ENCODE measurements at places on chromosomes 3 and 15.
A peak's percentile ranks its signal among the peaks of the same experiment; 100 is the strongest.

GRCh38 chr15:90592131-90592881 is 62.6 kb downstream of the CRTC3 start:
- DNase-seq = no peak

- DNase-seq = no peak
Observed at GRCh38 chr15:60924916-60925397, 304.1 kb downstream of the RORA start.

- DNase-seq = no peak
Observed at GRCh38 chr3:151303751-151304150, 12.9 kb downstream of the GPR87 start.

DNA sequence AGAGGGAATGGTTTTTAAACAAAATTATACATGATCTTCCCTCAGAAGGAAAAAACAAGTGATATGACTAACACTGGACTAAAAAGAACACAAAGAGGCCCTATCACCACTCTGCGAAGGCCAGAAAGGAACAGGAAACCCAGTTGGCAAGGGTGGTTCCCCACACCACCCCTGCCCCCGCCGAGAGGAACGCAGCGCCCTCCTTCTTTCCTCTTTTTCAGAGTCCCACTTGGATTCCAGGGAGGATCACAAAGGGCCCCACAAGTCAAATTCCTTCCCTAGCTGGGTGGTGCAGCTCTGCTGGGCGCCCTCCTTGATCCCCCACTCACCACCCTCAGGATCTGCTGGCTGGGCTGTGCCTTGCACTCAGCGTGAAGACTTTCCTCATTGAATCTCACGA is 29.8 kb downstream of the PLA1A start:
- DNase-seq = peak; percentile 21

DNA sequence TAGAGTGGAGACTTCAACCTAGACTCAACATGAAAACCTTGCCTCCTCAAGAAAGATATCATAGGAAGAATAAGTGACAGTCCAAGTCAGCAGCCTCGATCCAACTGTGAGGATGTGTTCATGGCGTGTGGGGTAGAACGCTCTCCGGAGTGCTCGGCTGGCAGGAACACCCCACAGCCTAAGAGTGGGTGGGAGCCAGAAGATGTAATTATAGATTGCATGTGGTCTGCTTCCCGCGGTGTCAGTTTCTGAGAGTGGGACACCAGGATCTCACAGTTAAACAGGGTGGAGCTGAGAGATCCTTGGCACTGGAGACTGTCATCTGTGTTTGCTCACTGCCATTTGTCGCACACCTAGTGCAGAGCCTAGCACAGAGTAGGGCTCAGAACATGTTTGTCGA is 158.0 kb downstream of the CTNNB1 start:
- DNase-seq = no peak

DNA sequence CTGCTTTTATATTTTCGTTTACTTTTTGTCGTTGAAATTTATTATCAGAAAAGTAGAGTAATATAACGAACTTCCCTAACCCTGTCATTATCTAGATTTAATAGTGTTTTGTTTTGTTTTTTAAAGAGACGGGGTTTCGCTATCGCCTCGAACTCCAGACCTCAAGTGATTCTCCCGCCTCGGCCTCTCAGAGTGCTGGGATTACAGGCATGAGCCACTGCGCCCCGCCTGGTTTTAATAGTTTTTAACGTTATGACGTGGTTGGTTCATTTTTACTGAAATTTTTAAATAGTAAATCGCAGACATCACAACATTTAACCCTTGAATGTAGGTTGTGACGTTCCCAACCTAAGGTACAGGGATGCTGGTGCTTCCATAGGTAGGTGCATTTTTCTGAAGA is 1.0 kb downstream of the NGRN start:
- DNase-seq = no peak

DNA sequence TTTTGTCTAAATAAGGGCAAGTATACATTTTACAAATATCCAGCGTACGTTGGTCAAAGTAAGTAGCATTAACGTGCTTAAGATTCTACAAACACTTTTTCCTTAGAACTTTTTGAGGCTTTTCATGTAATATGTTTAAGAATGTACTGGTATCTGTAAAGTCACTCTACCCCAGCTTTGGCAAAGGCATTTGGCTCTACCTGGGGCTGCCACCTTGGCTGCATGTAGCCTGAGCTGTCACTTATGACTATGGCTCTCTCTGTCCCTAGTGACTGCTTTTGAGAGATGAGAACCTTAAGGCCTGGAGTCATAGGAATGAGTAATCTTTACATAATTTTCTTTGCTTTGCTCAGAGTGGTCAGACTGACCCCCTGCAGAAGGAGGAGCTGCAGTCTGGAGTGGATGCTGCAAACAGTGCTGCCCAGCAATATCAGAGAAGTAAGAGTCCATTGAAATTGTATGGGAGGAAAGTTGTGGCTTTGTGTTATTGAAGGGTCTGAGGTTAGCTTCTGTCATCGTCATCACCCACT is 61.2 kb downstream of the IQGAP1 start:
- no peak for DNase-seq

- DNase-seq = no peak
Observed at GRCh38 chr3:149152420-149152819, 23.0 kb downstream of the HPS3 start.

DNA sequence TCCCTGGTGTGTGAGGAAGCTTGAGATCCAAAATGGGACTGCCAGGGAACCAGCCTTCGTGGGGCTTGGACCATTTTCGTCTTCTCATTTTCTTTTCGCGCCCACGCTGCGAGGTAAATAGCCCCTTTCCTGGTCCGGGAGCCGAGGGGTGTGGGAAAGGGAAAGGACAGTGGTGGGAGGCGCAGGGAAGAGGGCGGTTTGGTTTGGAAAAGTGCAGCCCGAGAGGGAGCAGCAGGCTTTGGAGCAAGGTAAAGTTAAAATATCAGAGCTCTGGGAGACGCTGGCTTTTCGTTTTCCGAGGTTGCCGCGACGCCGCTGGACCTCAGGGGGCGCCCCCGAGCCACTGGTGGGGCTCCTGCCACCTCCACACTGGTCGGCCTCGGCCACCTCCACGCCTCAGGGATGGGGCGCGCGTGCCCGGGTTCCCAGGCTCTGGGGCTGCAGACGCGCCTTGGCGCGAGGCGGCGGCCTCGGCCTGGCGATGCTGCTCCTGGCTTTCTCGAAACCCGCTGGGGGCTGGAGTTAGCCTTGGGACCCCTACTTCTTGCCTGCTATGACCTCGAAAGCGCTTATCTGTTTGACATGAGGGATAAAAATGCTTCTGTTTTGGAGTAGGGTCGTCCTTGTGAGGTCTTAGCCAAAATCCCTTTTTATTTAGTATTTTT is 3.2 kb downstream of the PTPRG start:
- no peak for DNase-seq

DNA sequence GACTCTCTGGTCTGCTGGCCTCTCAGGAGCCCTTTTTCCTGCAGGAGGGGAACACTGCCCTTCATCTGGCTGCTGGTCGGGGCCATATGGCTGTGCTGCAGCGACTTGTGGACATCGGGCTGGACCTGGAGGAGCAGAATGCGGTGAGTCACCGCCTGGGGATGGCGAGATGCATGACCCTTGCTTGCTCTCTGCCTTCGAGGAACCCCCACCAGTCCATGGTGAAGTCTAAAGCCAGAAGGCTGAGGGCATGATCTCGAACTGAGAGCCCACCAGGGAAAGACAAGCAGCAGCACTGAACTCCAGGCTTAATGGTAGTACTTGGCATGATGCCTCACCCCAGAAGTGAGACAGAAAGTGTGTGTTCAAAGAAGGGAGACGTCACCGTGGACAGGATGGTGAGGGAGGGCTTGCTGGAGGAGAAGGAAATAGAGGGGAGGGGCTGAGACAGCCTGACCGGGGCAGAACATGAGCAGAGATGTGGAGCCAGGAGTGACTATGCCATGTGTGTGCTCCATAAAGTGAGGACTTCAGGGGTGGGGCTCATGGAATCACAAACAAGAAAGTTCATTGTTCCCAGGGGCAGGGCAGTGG is 19.2 kb downstream of the ANKDD1A start:
- DNase-seq = no peak

DNA sequence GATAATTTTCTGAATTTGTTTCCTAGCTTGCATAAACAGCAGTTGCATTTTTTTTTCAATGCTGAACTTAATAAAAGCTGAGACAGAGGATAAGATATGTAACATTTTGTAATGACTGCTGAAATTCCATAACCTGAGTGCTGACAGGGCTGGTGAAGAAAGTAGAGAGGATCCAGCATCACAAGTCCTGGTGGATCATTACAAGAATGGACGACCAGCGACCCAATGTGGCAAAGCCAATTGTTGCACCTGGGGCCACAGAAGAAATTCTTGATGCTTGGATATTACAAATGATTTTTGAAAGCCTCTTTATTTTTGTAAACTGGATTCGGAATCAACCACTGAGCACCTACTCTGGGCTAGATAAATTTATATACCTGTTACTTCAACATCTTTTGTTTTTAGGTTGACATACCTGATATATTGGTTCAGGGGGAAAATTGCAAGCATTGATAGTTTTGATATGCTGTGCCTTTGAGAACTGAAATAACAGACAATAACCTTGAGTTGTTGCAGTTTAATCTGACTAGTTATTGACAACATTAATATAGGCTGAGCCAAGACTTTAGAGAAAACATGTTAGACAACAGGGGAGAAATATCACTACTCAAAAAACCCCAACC is 3.9 kb upstream of the ACTL6A start:
- DNase-seq = peak; percentile 26

DNA sequence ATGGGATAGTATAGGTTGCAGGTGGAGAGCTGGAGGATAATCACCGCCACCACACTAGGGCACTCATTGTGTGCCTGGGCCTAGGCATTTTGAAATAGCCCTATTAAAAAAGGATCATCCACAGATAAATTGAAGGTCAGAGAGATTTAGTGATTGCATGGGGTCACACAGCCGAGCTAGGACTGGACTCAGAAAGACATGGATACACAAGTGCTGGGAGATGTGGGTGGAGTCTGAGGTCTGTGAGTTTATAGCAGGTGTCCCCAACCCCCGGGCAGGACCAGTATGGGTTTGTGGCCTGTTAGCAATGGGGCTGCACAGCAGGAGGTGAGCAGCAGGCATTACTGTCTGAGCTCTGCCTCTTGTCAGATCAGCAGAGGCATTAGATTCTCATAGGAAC is 5.3 kb upstream of the ANKDD1A start:
- DNase-seq = no peak

DNA sequence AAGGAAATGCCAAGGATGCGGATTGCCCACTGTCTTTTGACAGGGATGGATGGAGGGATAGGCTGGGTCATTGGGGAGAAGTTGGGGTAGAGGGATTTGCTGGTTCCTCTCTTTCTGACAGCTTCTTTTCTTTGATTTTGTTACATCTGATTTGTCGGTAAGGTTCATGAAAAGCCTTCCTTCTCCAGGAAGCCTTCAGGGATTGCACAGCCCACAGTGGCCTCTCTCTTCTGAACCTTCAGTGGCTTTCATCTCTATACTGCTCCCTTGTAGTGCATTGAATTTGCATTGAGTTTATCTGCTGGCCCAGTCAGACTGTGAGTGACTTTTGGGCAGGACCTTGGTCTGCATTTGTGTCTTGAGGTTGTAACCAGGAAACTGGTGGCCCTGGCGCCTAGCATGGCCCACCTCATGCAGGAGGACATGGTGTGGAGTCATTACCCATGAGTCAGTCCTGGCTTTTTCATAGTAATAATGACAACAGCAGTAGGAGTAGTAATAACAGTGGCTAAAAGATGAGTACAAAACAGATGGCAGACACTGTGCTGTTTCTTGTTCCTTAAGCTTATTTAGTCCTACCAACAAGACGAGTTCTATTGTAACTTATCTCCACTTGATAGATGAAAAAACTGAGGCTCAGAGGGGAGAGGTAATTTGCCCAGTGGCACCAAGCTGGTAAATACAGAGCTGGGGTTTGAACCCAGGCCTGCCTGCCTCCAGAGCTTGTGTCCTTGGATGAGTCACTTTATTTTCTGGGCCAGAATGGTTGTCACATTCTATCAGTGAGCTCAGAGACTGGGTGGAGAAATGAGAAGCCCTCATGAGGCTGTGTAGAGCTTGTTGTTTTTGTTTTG is 28.4 kb downstream of the SMAD6 start:
- no peak for DNase-seq

DNA sequence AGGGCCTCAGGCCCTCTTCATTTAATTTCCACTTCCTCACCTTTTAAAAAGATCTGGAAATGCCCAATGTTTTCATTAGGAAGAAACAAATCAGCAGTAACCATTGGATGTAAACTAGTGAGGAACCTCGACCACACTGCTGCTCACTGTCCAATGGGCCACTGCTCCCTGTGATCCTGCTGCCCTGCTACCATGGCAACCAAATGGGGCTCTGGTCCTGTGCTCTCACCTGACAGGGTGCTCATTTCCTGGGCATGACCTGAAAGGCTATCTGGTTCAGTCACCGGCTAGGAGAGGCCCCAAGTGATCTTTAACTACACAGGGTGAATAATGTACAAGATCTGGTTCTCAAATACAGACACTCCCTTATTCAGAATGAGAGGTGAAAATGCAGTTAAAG is 54.6 kb downstream of the ARHGEF3 start:
- no peak for DNase-seq

- no peak for DNase-seq
Observed at GRCh38 chr3:3084890-3085289, 25.3 kb downstream of the IL5RA start.

GRCh38 chr3:152497457-152497856 is 228.7 kb downstream of the MBNL1 start:
- DNase-seq = no peak
